ENCODE measurements at places on chromosomes 11 and 22.

DNA sequence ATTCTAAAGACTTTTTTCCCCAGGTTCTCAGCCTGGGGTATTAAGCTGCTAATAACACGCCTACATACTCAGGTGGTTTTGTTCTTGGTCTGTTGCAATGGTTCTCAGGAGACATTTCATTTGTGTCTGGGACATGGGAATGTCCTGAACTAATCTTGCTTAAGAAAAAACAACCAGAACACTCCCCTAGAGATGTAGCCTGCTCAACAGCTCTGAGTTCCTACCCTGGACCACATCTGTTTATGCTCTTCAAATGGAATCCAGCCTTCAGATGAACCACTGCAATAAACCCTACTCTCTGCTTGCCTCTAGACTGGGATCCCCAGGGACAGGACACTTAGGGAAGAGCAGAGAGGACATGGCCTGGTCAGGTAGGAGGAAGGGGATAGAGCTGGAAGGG, 29.9 kb downstream of the RELT start:
- no peak for DNase-seq

DNA sequence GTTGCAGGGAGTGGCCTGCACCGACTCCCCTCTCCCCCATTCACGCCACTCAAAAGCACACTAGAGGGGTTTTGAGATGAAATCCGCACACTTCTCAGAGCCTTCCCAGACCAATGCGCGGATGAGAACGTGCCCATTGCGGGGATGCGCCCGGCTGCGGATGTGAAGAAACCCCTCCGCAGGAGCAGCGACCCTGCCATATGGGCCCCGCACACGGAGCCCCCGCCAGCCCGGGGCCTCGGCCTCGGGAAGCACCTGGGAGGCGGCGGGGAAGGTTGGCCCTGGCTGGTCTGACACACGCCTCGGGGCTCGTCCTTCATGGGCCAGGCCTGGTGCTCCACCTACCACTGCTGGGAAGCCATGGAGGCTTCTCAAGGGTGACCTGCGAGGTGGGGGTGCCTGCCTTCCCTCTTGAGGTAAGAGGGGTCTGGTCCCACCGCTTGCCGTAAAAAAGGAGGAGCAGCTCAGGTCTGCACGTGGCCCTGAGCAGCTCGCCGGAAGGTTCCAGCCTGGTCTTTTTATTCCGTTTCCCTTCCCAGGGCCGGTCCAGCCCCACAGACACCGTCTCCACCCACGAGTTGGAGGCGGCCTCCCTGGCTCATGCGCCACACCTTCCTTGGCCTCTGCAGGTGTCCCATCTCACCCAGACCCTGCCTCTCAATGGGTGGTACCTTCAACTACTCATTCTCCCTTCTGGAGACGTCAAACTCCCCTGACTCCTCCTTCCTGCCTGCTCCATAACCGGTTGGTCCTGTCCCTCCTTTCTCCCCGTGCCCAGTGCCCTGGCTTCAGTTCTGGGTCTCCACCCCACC, 39.4 kb downstream of the TRMU start:
- no peak for DNase-seq

GRCh38 chr11:73671701-73672100, 25.3 kb downstream of the PLEKHB1 start:
- DNase-seq, result no peak

GRCh38 chr11:32161293-32161692, 70.4 kb downstream of the RCN1 start:
- no peak for DNase-seq

DNA sequence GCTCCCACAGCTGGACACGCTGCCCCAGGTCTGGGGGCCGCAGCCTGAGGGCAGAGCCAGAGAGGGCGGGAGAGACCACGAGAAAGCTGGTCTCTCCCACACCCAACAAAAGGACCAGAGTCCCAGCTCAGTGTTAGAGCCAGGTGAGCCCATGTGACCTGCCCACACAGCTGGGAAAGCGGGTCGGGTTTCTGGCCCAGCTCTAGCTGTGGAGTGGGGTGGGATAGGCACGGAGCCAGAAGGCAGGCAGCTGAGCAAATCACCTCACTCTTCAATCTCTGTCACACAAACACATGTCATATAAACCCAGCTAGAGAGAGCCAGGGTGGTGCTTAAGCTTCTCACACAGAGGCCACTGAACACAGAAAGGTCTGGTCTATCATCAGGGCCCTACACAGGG, 7.8 kb upstream of the EIF3D start:
- no peak for DNase-seq

DNA sequence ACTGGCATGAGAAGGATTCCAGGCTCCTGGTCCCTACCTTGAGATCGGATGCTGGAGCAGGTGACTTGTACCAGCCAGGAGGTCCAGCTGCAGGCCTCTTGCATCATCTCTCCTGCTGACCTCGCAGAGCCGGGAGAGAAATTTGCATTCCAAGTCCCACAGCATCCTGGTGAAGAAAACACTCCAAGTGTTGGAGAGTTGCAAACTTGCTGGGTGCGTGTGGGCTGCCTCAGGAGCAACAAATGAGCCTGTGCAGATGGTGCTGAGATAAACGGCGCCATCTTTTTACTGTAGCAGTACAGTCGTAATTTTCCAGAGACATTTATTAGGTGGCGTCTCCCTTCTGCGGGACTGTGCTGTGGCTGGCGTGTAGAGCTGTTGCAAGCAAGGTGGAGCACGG, 32.1 kb upstream of the ZBTB16 start:
- DNase-seq, result no peak

DNA sequence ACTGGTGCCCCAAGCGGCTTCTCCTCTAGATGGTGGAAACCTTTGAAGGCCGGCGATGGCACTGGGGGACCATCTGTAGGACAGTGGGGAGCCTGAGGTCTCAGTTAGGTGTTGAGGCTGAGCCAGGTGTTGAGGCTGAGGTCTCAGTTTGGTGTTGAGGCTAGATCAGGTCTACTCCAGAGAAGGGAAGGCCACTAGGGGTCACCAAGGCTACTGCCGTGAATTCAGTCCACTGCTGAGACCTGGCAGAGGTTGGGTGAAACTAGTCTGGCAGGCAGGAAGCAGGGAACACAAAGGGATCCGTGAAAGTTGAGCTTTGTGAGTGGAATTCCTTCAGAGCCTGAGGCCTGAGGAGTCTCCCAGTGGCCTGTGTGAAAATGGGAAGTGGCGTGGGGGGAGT, 123.8 kb upstream of the FGF3 start:
- DNase-seq, result no peak

DNA sequence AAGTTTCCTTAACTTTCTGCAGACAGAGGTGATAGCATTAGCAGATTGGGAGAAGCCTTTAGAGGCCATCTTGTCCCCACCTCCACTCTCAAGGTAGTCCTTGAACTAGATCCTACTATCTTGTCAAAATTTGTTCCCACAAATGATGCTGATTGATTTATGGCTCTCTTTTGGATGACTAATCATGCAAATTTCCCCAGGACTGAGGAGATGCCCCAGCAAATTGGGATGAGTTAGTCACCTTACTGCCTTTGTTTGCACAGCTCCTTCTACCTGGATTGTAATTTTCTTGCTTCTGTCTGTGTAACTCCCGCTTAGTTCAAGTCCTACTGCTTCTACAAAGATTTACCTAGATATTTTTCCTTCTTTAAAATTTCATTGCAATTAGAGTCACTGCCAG, 391.4 kb upstream of the CADM1 start:
- DNase-seq, result no peak

- no peak for DNase-seq
Measured at GRCh38 chr11:130047141-130047540, 22.6 kb upstream of the APLP2 start.

DNA sequence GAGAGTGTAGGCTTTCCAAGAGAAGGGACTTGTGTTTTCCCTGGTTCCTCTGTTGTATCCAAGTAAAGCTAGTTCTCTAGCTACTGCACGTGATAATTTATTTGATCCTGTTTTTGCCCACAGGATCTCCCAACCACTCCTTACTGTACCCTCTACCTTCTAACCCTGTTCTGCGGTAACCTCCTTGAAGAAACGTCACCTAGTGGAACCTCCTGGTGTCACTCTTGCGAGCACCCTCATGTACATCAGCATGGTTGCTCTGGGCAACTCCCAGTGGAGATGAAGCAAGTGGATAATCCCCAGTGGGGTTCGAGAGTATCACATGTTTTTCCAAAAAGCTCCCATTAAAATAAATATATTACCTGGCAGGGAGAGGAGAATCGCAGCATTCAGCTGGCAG, 108.9 kb upstream of the CLMP start:
- no peak for DNase-seq

DNA sequence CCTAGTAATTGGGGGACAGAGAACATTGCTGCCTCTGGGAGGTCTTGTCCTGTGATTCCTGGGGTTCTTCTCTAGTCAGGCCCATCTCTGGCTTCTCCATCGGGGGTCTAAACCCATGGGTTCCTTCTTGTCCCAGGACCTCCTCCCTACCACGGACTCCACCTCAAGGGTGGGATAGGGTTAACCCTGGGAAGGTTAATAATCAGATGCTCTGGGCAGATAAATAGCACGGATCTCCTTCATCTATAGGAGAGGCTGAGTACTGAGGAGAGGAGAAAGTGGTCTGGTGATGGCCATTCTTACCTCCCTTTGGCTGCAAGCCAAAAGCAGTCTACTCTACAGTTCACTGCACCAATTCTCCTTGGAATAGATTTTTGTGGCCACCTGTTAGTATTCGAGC, 10.5 kb downstream of the HEPHL1 start:
- DNase-seq, result no peak

DNA sequence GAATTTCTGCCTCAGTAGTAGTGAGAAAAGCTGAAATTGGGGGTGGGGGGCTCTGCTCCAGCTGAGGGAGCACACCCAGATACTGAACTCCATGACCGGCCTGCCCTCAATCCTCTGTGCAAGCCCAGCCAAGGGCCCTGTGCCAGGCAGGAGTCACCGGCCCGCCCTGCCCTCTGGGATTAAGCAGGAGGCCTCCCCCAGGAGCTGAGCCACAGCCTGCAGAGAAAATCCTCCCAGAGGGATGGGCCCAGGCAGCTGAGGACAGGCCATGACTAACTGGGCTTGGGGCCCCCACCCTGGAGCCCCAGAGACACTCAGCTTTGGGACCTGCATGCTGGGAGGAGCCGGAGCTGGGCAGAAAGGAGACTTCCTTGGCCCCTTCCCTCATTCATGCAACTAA, 48.8 kb downstream of the MN1 start:
- DNase-seq, result no peak

DNA sequence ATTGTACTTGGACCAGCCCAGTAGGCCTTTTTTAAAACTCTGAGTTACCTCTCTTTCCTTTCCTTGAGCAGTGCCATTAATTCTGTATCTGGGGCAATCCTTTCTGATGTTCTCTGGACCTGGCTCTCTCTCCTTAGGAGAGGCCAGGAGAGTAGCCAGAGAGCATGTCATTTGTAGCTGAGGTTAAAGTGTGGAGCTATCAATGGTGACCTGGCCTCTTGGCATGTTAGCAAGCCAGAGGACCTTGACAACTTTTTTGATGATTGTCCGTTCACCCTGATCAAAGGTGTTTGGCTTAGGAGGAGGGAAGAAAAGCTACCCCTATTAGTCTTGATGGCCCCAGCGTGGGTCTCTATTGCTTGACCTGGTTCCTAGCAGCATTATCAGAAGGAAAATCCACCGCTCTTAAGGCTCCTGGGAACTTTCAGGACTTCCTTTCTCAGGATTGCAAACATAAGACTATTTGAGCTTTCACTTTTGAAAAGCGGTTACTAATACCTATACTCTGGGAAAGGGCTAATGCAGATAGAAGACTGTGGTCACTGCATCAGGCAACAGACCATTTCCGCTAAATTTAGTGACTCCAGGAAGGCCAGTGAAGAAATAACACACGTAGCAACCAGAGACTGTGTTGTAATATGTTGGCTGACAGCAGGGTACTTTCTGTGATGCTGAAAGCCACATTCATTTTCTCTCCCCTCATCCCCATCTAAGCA, 18.2 kb downstream of the LIMK2 start:
- no peak for DNase-seq

DNA sequence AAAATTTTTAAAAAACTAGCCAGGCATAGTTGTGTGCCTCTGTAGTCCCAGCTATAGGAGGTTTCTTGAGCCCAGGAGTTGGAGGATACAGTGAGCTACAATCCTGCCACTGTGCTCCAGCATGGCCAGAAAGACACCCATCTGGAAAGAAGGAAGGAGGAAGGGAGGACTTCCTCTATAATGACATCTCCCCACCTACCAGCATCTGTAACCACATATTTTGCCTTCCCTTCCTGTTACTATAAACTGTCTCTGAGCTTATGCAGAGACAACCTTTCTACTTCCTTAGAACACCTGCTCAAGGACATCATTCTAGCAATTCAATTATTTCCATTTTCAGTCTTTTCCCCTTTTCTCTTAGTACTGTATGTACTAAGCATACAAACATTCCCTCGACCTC, 2.2 kb upstream of the NUP160 start:
- no peak for DNase-seq

- DNase-seq, result no peak
Measured at GRCh38 chr11:16873289-16873688, 134.8 kb downstream of the C11orf58 start.

GRCh38 chr22:49506010-49506400, 321.7 kb downstream of the BRD1 start:
- no peak for DNase-seq

DNA sequence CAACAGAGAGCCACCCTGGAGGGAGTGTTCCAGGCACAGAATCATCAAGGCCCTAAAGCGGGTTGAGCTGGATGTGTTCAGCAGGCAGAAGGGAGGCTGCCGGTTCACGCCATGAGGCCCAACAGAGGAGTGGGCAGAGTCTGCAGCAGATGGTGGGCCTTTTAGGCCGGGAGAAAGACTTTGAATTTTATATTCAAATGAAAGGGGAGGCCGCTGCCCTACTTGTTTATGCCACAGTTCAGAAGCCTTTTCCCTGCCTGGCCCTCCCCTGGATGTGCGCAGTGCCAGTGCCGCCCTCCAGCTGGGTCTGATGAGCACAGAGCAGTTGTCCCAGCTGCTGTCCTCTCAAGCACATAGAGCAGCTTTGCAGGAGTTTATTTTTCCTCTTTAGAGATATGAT, 46.9 kb upstream of the TTC12 start:
- DNase-seq, result no peak

GRCh38 chr22:50216684-50217520, 16.1 kb downstream of the SELENOO start:
- no peak for DNase-seq

- no peak for DNase-seq
Measured at GRCh38 chr11:59271247-59271755, 58.6 kb upstream of the MPEG1 start.

GRCh38 chr11:119872611-119873310, 143.8 kb upstream of the NECTIN1 start:
- no peak for DNase-seq

DNA sequence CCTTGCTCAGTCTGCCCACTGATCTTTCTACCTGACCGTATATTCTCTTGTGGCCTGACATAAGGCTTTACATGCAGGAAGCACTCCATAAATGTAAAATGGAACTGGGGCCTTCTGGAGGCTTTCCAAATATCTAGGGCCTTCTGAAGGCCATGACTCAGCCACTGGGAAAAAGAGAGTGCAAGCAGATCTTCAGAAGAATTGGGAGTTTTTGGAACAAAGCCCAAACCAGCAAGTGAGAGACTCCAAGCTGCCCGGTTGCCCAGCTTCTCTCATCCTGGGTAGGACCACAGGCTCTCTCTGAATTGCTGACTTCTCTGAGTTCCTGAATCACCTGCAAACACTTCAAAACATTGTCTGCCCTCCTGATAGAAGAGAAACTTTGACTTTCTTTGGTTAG, 107.9 kb upstream of the BMAL1 start:
- DNase-seq, result no peak

Data from caudate nucleus (tissue), 63 donors.